ENCODE measurements at places on chromosomes 12 and 14.
A peak's percentile ranks its signal among the peaks of the same experiment; 100 is the strongest.

GRCh38 chr14:91575469-91576208, 65.5 kb upstream of the PPP4R3A start:
- no peak overlapping the region for H3K4me3 ChIP-seq
- peaks cover 8% of the 10 kb centered on the region for H3K4me1 ChIP-seq
- H3K36me3 ChIP-seq = no peaks in the 10 kb centered on the region
- no peak for DNase-seq
- no peak overlapping the region for H3K27ac ChIP-seq
- peaks cover 33% of the 10 kb centered on the region for H3K27me3 ChIP-seq

- peaks cover 26% of the 10 kb centered on the region for H3K4me1 ChIP-seq
- H3K4me3 ChIP-seq = no peak overlapping the region
- no peak overlapping the region for H3K27ac ChIP-seq
- no peaks in the 10 kb centered on the region for H3K36me3 ChIP-seq
- peaks cover 10% of the 10 kb centered on the region for H3K27me3 ChIP-seq
- no peak for DNase-seq
Measured at GRCh38 chr14:65168840-65169239, 66.5 kb upstream of the MAX start.

GRCh38 chr12:4829793-4830162, 79.9 kb upstream of the KCNA1 start:
- no peak for DNase-seq
- H3K36me3 ChIP-seq = peaks cover 20% of the 10 kb centered on the region
- peak overlapping the region; percentile 98 for H3K27ac ChIP-seq
- H3K27me3 ChIP-seq = no peaks in the 10 kb centered on the region
- H3K4me1 ChIP-seq = peaks cover 59% of the 10 kb centered on the region
- peak overlapping the region; percentile 82 for H3K4me3 ChIP-seq

DNA sequence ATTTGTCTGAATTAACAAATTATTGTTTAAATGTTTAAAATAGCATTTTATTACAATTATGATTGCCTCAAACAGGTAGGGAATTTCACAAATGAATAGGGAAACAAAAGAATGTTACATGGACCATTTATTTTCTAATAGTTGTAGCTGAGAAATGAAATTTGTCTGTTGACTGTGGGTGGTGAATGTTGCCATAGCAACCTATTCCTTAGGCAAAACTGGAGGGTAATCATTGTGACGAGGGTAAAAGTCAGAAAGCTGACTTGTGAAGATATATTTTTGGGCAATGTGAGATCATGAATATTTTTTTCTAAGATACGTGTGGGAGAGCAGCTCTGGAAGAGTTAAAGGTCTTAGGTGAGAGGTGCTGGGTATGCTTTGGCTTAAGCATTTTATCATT, 24.2 kb upstream of the CLEC14A start:
- no peaks in the 10 kb centered on the region for H3K4me1 ChIP-seq
- no peaks in the 10 kb centered on the region for H3K27me3 ChIP-seq
- no peaks in the 10 kb centered on the region for H3K36me3 ChIP-seq
- H3K4me3 ChIP-seq = no peak overlapping the region

DNA sequence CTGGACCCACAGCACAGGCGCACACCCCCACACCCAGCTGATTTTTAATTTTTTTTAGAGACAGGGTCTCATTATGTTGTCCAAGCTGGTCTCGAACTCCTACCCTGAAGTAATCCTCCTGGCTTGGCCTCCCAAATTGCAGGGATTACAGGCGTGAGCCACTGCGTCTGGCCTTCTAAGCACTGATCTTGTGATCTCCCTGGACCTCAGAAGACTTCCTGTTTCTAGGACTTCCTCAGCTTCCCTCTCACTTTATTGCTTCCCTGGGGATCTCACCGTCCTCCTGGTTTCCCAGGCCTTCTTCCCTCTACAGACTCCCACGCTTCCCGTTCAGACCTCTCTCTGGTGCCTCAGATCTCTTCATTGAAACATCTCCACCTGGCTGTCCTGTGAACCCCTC, 13.8 kb downstream of the ZNF839 start:
- peaks cover 12% of the 10 kb centered on the region for H3K36me3 ChIP-seq
- peak overlapping the region; percentile 17 for H3K27ac ChIP-seq
- H3K4me3 ChIP-seq = no peak overlapping the region

GRCh38 chr14:48350971-48351370, 675.6 kb upstream of the MDGA2 start:
- no peaks in the 10 kb centered on the region for H3K36me3 ChIP-seq
- no peaks in the 10 kb centered on the region for H3K27me3 ChIP-seq
- H3K27ac ChIP-seq = no peak overlapping the region
- H3K4me3 ChIP-seq = no peak overlapping the region

DNA sequence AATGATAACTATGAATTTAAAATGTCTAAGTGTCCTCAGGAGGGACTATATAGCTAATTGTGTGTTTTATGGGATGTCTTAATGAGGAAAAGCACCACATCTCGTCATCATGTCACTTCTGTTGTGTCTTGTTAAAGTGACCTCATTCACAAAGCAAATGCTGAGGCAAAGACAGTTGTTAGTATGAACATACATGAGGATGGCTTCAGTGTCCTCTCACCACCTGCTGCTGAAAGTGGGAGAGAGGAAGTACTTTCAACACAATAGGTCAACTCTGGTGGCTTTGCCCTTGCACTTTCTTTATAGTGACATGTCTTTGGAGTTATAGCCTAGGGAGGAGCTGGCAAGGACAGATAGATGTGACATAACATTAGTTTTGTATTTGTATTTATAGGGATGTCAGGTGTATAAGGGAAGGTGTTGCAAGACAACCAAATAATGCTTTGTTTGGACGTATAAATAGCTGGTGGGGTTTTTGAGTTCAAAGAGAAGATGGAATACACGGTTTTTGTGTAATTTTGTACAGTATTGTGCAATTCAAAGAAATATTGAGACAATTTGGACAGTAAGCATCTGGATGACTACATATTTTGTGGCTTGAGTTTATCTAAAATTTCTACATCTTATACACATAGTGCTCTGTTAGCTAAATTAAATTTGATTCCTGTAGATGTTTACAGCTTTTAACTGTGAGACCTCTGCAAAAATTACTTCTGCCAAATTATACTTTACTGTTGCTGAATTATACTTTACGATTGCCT, 131.7 kb upstream of the ATP2B1 start:
- no peak overlapping the region for H3K27ac ChIP-seq
- H3K27me3 ChIP-seq = no peaks in the 10 kb centered on the region
- no peak for DNase-seq
- no peaks in the 10 kb centered on the region for H3K4me1 ChIP-seq

GRCh38 chr14:75859746-75860145, 122.0 kb downstream of the TGFB3 start:
- no peak for DNase-seq
- no peaks in the 10 kb centered on the region for H3K27me3 ChIP-seq
- no peak overlapping the region for H3K4me3 ChIP-seq
- peaks cover 9% of the 10 kb centered on the region for H3K4me1 ChIP-seq

DNA sequence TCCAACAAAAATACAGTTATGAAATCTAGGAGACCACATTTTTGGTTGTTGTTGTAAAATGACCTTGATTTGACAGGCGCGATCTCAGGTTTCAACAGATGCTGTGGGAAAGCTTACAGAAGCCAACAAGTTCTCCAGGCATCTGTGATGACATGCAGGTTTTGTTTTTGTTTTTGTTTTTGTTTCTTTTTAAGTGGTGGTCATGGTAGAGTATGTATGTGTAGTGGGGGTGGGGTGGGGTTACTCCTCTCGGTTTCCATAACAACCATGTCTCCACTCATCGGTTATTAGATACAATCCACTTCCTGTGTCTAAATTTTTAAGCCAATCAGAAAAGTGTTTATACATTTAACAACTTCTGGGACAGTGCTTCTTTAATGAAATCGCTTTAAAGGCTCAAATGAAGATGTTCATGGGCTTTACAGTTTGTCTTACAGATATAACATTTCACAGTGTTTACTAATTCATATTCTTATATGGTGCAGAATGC, 199.9 kb upstream of the FOXN3 start:
- H3K4me3 ChIP-seq = peak overlapping the region; percentile 85
- H3K27me3 ChIP-seq = no peaks in the 10 kb centered on the region
- peak; percentile 83 for DNase-seq
- H3K27ac ChIP-seq = peak overlapping the region; percentile 93
- H3K4me1 ChIP-seq = peaks cover 69% of the 10 kb centered on the region
- peaks cover 8% of the 10 kb centered on the region for H3K36me3 ChIP-seq

DNA sequence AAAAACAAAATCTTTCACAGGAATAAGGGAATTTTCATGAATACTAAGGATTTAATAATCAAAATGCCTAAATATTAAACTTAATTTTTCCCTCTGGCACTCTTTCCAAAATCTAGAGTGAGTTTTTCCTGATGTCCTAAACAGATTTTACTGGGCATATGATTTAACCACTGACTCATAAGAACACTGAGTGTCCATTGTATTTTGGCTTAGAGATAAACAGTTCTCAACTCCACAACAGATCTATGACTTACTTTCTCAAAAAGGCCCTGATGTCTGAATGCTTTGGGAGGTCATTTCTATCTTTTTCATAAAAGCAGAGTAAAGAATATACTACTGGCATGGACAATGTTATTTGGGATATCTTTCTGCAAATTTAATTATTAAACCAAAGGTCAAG, 15.0 kb downstream of the TMBIM4 start:
- no peaks in the 10 kb centered on the region for H3K27me3 ChIP-seq
- DNase-seq = no peak
- H3K27ac ChIP-seq = no peak overlapping the region
- no peak overlapping the region for H3K4me3 ChIP-seq
- H3K4me1 ChIP-seq = peaks cover 3% of the 10 kb centered on the region

GRCh38 chr12:26869908-26870459, 37.0 kb upstream of the ITPR2 start:
- H3K27ac ChIP-seq = no peak overlapping the region
- peaks cover 17% of the 10 kb centered on the region for H3K4me1 ChIP-seq
- H3K36me3 ChIP-seq = peaks cover 1% of the 10 kb centered on the region

- H3K4me3 ChIP-seq = no peak overlapping the region
- no peak overlapping the region for H3K27ac ChIP-seq
- H3K27me3 ChIP-seq = peaks cover 6% of the 10 kb centered on the region
- peak; percentile 38 for DNase-seq
- no peaks in the 10 kb centered on the region for H3K36me3 ChIP-seq
- peaks cover 20% of the 10 kb centered on the region for H3K4me1 ChIP-seq
Measured at GRCh38 chr12:56993346-56993745, 13.0 kb downstream of the ZBTB39 start.

DNA sequence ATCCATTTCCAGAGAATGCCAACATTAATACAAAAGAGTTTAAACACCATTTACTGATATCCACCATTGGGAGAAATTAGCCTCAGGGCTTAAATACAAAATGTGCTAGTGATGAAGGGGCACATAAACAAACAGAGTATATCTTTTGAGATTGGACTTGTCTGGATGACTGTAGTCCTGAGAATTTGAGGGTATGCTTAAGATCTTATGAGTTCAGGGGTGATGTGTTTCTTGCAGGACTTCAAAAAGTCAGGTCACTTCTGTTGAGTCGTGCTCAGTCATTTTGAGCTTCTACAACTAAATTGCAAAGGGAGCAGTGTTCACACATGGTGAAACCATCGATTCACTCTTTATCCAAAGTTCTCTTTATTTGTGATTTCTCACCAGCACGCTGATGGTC, 425.7 kb downstream of the ATP23 start:
- no peak for DNase-seq
- H3K4me3 ChIP-seq = no peak overlapping the region
- no peaks in the 10 kb centered on the region for H3K4me1 ChIP-seq
- H3K27me3 ChIP-seq = no peaks in the 10 kb centered on the region
- no peak overlapping the region for H3K27ac ChIP-seq

DNA sequence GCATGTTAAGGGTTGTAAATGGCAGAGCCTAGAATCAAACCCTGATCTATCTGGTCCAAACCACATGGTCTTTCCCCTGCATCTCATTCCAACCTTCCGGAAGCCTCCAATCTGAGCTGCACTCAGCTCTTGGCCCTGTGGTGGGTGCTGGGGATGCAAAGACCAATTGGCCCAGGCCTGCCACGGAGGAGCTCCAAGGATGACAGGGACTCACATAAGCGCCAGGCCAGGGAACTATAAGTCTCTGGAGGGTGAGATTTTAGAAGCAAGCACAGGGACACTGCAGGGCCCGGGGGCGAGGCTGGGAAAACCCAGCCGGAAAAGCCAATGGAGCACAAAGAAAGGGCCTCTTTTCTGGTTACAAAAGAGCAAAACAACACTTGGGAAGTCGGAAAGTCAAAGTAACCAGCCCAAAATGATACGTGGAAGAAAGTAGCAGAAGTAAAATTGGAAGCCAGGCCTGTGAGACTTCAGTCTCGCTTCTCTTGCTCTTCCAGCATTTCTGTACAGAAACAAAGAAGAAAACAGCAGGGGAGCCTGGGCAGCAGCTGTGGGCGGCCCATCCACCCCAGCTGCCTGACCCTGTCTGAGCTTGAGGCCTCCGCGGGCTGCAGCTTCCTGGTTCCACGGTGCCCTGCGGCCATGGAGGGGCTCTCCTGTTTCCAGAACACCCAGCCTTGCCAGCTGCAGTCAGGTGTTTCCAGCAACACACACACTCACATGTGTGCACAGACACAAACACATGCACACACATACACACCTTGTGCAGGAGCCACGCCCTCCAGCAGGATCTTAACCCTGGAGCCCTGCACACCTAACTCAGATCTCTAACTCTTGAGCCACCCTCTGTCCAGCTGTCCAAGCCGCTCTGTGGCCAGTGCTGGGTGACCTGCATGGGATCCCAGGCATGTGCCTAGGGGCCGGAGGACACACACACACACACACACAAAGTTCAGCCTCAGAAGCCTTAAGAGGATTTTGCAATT, 178.2 kb downstream of the BCL11B start:
- no peak for DNase-seq
- no peaks in the 10 kb centered on the region for H3K4me1 ChIP-seq
- no peaks in the 10 kb centered on the region for H3K27me3 ChIP-seq
- H3K27ac ChIP-seq = no peak overlapping the region

GRCh38 chr14:25132094-25132493, 82.1 kb upstream of the STXBP6 start:
- peaks cover 34% of the 10 kb centered on the region for H3K27me3 ChIP-seq
- H3K4me1 ChIP-seq = no peaks in the 10 kb centered on the region
- no peaks in the 10 kb centered on the region for H3K36me3 ChIP-seq
- no peak for DNase-seq
- H3K4me3 ChIP-seq = no peak overlapping the region

- peaks cover 13% of the 10 kb centered on the region for H3K4me1 ChIP-seq
- H3K36me3 ChIP-seq = peaks cover 7% of the 10 kb centered on the region
- no peak overlapping the region for H3K4me3 ChIP-seq
- H3K27ac ChIP-seq = peak overlapping the region; percentile 38
- no peak for DNase-seq
Measured at GRCh38 chr14:71212683-71213107, 305.4 kb downstream of the PCNX1 start.

- H3K4me3 ChIP-seq = no peak overlapping the region
- no peak overlapping the region for H3K27ac ChIP-seq
- peaks cover 9% of the 10 kb centered on the region for H3K4me1 ChIP-seq
- no peaks in the 10 kb centered on the region for H3K27me3 ChIP-seq
Measured at GRCh38 chr14:63501429-63501828, 41.7 kb downstream of the PPP2R5E start.

DNA sequence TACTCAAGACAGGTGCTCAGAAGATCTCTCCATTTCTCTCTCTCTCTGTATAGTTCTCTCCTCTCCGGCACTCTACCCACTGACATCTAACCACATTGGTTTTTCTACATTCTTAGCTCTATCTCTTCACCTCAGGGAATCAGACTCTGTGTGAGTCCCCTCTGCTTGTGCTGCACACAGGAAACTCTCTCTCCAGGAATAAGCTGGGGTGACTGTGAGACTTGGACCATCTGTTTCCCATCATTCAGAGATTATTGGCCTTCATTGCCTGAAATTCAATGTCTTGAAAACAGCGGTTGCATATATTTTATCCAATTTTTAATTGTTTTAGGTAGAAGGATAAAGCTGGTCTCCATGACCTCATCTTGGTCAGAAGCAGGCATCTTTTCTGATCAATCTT, 105.0 kb downstream of the SLC35F4 start:
- H3K4me1 ChIP-seq = no peaks in the 10 kb centered on the region
- H3K4me3 ChIP-seq = no peak overlapping the region
- no peaks in the 10 kb centered on the region for H3K36me3 ChIP-seq
- no peak overlapping the region for H3K27ac ChIP-seq
- H3K27me3 ChIP-seq = no peaks in the 10 kb centered on the region

Data from activated CD8-positive, alpha-beta memory T cell treated with anti-CD3 and anti-CD28 coated beads, Interleukin-2, amount 10 ng/mL, durations not matched to agents 7 days and 5 days (primary cell).